HCT116 (cell line): ENCODE measurements at places on chromosomes 16 and 17.

GRCh38 chr16:19883296-19883965 is 1.2 kb downstream of the GPRC5B start:
- no peaks in the 10 kb centered on the region for H3K27me3 ChIP-seq
- peaks cover 15% of the 10 kb centered on the region for H3K4me1 ChIP-seq
- H3K27ac ChIP-seq = no peak overlapping the region
- H3K4me3 ChIP-seq = no peak overlapping the region
- no peaks in the 10 kb centered on the region for H3K36me3 ChIP-seq

- H3K36me3 ChIP-seq = peaks cover 36% of the 10 kb centered on the region
- H3K27me3 ChIP-seq = no peaks in the 10 kb centered on the region
- no peak overlapping the region for H3K4me3 ChIP-seq
- no peak overlapping the region for H3K27ac ChIP-seq
- no peak for DNase-seq
Observed at GRCh38 chr16:8819411-8820034, 21.9 kb downstream of the PMM2 start.

- no peaks in the 10 kb centered on the region for H3K36me3 ChIP-seq
- H3K4me1 ChIP-seq = peaks cover 25% of the 10 kb centered on the region
- H3K4me3 ChIP-seq = no peak overlapping the region
- H3K27me3 ChIP-seq = no peaks in the 10 kb centered on the region
- DNase-seq = no peak
- no peak overlapping the region for H3K27ac ChIP-seq
Observed at GRCh38 chr17:78741644-78742284, 40.3 kb downstream of the CYTH1 start.

DNA sequence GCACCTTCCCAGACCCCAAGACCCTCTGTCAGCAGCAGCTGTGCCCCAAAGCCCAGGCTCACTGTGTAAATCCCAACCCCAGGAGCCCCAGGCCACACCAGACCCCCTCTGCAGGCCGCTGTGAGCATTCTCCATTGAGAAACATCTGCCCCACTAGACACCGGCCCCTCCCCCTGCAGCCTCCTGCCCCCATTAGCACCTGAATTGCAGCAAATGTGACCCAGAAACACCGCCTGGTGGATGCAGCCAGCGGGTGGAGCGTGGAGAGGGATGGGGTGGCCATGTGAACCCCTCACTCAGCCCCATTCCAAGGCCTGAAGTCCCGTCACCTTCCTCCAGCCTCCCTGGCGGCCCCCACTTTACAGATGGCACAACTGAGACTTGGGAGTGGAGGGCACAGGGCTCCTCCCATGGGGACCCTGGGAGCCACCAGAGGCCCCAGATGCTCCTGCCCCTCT is 2.2 kb downstream of the UBALD1 start:
- peaks cover 36% of the 10 kb centered on the region for H3K4me1 ChIP-seq
- no peak for DNase-seq
- 0 out of 2 replicates have a peak overlapping the region, but pooled peaks have one; percentile 80 for H3K4me3 ChIP-seq
- peaks cover 12% of the 10 kb centered on the region; the same call in 1 of the 2 replicates for H3K36me3 ChIP-seq

- H3K4me3 ChIP-seq = no peak overlapping the region
- no peak for DNase-seq
- H3K27ac ChIP-seq = no peak overlapping the region
- H3K4me1 ChIP-seq = peaks cover 5% of the 10 kb centered on the region
Observed at GRCh38 chr16:2095918-2096582, 39.6 kb downstream of the PKD1 start.

- no peak overlapping the region for H3K27ac ChIP-seq
- H3K27me3 ChIP-seq = no peaks in the 10 kb centered on the region
- no peaks in the 10 kb centered on the region for H3K36me3 ChIP-seq
- peaks cover 18% of the 10 kb centered on the region for H3K4me1 ChIP-seq
- no peak overlapping the region for H3K4me3 ChIP-seq
Observed at GRCh38 chr16:2715966-2716885, 3.8 kb downstream of the PRSS27 start.

DNA sequence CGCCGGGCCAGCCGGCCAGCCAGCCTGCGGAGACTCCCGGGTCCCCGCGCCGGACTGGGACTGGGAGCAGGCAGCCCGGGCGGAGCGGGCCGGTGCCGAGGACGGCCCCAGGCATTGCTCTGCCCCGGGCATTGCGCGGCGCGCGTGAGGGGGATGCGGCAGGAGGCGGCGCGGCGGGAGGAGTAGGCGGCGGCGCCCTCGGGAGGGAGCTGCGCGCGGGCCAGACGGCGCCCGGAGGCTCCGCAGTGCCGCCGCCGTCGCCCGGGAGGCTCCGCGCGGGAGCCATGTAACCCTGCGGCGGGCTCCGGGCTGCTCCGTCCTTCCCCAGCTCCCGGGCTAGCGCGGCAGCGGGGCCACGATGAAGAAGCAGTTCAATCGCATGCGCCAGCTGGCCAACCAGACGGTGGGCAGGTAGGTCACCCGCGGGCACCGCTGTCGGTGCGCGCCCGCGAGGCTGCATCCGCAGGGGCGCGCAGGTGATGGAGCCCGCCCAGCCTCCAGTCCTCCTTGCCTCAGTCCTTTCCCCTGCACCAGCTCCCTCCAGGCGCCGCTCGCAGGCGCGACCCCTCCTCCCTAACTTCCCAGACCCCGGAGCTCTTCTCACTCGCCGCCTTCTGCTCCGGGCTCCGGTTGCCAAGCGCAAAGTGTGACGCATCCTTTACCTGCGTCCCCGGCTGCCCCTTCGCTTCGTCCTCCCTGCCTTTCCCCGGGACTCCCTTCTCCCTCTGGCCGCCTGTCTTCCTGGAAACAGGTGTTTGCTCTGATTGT is at the start of gene ARHGAP44:
Gene ARHGAP44 (plus strand): TSS at position 18 of the 768 bp plus-strand sequence. CDS start 341 bp downstream, at position 359.
- H3K36me3 ChIP-seq = no peaks in the 10 kb centered on the region
- peak within 1 kb of the TSS; percentile 66 for H3K4me3 ChIP-seq
- no peak for DNase-seq
- H3K4me1 ChIP-seq = 0 out of 2 replicates have a peak, but pooled peaks cover 2% of the 10 kb centered on the region

DNA sequence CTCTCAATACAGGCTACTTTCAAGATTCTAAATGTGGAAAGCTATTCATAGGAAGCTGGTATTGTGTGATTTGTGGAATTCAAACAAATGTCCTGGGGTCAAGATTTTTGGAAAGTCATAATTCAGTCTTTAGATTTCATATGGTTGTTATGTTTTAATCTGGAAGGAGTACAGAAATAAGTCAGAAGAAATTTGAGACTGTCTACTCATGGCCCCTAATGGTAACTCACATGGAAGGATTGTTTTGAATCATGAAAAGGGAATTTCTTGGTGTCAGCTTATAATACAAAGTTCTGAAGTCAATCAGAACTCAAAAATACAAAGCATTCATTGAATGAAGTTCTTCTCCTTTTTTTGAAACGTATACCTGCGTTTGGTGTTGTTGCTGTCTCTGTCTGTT is 3.1 kb downstream of the KCNJ2 start:
- H3K4me3 ChIP-seq = no peak overlapping the region
- no peaks in the 10 kb centered on the region for H3K27me3 ChIP-seq

GRCh38 chr17:49482144-49482817 is 12.8 kb upstream of the NGFR start:
- no peaks in the 10 kb centered on the region for H3K36me3 ChIP-seq
- DNase-seq = no peak
- no peak overlapping the region for H3K27ac ChIP-seq
- H3K4me3 ChIP-seq = no peak overlapping the region
- peaks cover 53% of the 10 kb centered on the region for H3K27me3 ChIP-seq
